ENCODE measurements at places on chromosomes 11 and 22.

- no peak for DNase-seq
Measured at GRCh38 chr22:35155403-35156025, 89.6 kb downstream of the ISX start.

DNA sequence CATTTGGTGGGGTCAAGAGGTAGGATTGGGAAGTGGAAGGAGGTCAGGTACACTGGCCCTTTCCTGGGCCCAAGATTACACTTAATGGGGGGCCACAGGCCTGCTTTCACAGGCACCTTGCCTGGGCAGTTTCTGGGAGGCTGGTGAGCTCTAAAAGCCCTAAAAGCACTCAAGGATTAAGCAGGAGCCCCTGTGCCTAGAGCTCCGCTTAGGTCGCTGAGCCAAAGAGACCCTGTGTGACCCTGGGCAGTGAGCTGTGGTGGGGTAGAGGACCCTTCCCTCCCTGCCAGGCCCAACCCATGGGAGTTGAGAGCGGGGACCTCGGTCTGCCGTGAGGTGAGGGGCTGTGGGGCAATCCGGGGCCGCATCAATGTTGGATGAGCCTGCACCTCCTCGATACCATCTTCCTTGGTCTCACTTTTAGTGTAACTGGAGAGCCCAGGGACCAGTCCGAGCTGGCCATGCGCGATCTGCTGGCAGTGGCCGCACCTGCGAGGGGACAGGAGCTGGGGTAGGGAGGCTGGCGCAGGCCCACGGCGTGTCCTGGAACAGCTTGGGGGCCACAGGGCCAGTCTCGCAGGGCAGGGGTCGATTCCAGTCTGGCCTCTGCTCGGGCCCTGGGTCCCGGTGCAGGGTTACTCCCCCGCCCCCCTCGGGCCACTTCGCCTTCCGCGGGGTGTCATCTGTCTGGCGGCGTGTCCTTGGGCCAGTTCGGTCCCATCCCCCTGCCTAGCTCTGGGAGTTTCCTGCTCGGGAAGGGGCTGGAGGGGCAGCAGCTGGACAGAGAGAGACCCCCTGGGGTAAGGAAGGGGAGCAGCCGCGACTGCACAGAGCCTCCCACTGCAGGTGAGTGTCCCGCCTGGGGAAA is 44.3 kb downstream of the EIF3F start:
- no peak for DNase-seq

GRCh38 chr11:92885600-92885999 is 83.9 kb upstream of the MTNR1B start:
- DNase-seq = no peak

DNA sequence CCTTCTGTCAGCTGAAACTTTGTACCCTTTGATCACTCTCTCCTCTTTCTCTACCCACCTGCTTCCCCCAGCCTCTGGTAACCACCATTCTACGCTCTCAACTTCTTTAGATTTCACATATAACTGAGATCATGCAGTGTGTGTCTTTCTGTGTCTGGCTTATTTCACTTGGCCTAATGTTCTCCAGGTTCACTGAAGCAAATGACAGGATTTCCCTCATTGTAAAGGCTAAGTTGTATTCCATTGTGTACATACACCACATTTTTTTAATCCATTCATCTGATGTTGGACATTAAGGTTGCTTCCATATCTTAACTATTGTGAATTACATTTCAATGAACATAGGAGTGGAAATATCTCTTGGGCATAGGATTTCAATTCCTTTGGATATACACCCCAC is 207.6 kb downstream of the MIAT start:
- DNase-seq = no peak

DNA sequence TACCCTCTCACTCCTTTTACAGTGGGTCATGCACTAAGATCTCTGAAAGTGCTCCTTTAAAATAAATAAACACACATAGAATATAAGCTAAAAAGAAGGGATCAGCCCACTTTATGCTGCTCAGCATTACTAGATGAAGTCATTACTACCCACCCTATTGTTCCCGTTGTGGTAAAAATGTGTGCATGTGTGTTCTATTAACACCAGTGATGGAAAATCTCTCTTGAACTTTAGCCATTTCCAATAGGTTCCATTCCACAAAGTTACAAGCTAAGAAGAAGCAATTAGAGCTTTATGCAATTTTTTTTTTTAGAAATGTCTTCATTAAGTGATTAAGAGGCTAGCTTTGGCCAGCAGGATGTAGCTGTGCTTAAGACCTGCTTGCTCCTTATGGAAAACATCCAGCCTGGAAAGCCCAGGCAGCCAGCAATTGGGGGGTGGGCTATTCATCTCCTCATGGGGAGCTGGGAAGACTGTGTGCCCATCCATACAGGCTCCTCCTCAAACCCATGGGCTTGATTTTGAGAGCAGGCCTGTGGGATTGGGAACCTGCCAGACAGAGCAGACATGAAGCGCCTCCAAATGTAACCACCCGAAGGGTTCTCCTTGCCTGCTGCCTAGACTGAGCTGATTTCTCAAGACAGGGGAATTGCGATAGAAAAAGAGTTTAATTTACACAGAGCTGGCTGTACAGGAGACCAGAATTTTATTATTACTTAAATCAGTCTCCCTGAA is 92.9 kb upstream of the PARVA start:
- no peak for DNase-seq

- DNase-seq = no peak
Measured at GRCh38 chr11:65718531-65718930, 2.1 kb downstream of the RNASEH2C start.
